Esophagus squamous epithelium (tissue), 5 donors: ENCODE measurements at places on chromosomes 3 and 15.

DNA sequence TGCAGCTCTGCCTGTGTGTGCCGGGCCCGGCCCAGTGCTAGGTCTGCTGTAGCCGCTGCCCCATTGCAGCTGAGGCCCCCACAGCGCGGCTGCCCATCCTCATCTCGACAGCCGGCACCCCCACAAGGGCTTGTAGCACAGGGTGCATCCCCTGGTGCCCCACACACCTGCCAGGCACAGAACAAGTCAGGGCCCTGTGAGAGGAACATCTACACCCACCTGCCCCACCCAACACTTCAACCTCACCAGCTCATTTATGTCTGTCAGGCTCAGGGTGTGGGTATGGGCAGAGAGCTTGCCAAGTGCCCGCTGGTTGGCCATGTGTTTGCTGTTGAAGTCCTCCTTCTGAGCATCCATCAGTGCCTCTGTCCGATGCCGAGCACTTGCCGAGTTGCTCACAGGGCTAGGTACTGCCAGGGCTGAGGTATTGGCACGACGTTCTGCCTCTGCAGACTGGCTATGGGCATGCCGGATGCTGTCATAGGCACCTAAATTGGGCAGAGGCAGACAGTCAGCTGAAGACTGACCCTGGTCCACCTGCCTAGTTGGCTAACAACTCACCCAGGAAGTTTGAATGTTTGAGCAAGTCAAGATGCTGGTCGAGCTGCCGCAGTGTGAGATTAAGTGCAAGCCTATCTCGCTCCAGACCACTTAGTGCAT lies 2.4 kb upstream of the USP19 start:
- no peak for DNase-seq

DNA sequence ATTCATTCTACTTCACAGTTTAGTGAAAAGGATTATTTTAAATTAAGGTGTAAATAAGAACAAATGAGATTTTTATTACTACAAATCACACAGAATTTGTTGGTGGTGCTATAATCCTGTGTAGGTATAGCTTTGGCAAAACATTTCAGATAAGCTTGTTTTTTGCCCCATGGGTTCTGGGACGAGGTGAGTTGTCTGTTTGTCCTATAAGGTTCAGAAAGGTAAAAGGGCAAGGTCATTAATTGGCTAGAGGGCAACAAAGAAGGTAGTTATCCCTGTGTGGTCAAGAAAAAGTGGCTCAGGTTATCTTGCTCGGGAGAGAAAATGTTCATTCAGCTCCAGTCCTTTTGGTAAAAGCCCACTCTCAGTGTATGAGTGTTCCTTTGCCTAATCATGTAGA lies 23.2 kb downstream of the AGTR1 start:
- DNase-seq: no peak

GRCh38 chr3:120693439-120694171 lies 11.6 kb upstream of the HGD start:
- DNase-seq: no peak

DNA sequence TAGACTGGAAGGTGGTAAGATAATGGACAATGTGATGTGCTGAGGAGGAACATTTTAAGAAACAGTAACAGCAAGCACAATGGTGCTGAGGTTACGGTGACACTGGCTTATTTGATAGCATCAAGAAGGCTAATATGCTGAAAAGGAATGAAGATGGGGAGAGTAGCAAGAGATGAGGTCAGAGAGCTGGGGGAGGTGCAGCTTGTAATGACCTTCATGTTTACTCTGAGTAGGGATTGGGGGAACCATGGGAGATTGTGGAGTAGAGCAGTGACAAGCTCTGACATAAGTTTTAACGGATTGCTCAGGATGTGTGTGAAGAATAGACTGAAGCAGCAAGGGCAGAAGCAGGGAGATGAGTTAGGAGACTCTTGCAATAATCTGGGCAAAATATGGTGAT lies 56.7 kb downstream of the DGKG start:
- DNase-seq: no peak

DNA sequence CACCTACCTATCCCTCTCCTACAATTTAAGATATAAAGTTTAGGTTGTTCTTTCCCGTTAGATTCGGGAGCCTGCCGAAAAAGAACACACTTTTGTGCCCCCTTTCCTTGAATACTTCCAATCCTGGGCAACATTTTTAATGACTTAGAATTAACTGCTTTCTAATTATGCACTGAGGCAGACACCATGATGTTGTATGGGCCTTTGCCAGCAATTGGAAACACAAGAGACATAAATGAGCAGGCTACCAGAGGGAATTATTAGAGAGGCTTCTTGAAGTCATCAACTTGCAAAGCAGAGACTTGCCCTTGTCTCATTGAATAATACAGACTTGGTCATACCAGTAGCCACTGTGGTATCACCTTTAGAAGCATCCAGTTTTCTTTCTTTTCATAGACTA lies 96.8 kb downstream of the CDIN1 start:
- DNase-seq: no peak

DNA sequence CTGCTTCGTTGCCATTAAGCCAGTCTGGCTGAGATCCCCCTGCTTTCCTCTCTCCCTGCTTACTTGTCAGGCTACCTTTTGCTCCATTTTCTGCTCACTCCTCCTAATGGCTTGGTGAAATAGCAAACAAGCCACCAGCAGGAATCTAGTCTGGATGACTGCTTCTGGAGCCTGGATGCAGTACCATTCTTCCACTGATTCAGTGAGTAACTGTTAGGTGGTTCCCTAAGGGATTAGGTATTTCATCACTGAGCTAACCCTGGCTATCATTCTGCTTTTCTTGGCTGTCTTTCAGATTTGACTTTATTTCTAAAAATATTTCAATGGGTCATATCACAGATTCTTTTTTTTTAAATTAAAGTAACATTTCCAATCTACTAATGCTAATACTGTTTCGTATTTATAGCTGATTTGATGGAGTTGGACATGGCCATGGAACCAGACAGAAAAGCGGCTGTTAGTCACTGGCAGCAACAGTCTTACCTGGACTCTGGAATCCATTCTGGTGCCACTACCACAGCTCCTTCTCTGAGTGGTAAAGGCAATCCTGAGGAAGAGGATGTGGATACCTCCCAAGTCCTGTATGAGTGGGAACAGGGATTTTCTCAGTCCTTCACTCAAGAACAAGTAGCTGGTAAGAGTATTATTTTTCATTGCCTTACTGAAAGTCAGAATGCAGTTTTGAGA lies 25.0 kb downstream of the CTNNB1 start:
- no peak for DNase-seq

- no peak for DNase-seq
These were observed 57.0 kb downstream of the PPARG start for GRCh38 chr3:12345584-12346494.

- no peak for DNase-seq
These were observed 27.9 kb downstream of the SYNM start for GRCh38 chr15:99132634-99133287.

GRCh38 chr3:86930181-86930580 lies 60.8 kb downstream of the VGLL3 start:
- DNase-seq: no peak

DNA sequence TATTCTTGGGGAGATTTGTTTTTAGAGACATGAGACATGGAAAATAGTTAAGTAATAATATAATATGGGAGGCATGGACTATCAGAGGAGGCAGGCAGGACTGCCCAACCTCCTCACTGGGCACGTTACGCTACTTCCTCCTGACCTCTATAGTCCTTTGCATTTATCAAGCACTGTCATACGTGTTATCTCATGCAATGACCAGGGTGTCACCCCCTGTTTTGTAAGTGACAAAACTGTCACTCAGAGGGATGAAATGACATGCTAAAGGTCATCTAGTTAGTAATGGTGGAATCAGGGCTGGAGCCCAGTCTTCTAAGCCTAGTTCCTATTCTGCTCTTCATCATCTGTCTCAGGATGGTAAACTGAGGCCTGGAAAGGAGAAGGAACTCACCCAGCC lies 66.7 kb downstream of the ST6GAL1 start:
- no peak for DNase-seq

DNA sequence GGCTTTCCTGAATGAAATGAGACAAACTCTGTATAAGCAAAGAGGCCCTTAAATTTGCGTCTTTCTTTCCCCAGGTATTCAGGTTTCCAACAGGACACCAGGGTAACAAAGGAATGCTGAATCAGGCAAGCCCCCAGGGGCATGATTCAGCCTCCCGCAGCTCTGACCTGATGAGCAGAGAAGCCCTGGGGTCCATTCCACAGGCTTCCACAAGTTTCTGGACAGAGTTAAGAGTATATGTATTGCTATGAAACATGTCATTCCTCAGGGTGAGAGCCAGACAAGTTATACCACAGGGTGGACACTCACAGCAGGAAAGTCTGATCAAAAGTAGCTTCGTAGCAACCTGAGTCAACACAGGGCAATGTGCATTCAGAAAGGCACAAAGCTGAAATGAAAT lies 68.1 kb upstream of the CTNNB1 start:
- DNase-seq: no peak

GRCh38 chr3:138862924-138863775 lies 28.4 kb upstream of the PIK3CB start:
- no peak for DNase-seq

GRCh38 chr3:47054412-47054811 lies 74.9 kb downstream of the NBEAL2 start:
- DNase-seq: no peak

DNA sequence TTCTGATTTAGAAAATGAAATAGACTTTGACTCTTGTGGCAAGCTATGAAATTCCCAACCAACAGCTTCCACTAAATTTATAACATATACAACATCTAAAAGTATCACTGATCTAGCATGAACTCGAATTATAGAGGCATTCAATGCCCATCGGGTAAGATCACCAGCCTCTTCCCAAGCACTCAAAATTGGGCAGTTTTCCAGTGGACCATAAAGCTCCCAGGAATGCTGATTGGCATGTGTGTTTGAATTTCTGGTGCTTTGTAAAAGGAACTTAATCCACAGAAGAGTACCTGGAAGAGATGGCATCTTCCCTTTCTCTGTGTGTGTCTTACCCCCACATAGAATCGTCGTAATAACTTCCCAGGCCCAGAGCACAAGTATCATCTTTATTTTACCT lies 10.0 kb downstream of the LRTM1 start:
- no peak for DNase-seq

GRCh38 chr3:23859012-23859743 lies 53.4 kb downstream of the UBE2E1 start:
- no peak for DNase-seq

DNA sequence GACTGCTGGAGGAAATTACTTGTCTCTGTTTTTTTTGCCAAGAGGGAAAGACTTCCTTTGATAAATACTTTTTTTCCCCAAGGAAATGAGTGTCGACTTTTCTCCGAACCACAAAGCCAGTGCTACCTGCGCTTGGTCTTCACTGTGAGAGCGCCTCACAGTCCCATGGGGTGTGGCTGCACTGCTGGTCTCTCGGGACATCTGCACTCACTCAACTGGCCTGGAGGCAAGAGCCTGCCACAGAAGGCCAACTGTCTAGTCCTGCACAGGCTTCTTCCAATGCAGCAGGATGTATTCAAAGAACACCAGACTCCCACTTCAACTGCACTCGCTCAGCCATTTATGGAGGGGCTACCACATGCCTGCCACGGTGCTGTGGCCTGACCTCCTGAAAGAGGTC lies 40.6 kb upstream of the CGNL1 start:
- DNase-seq: no peak

DNA sequence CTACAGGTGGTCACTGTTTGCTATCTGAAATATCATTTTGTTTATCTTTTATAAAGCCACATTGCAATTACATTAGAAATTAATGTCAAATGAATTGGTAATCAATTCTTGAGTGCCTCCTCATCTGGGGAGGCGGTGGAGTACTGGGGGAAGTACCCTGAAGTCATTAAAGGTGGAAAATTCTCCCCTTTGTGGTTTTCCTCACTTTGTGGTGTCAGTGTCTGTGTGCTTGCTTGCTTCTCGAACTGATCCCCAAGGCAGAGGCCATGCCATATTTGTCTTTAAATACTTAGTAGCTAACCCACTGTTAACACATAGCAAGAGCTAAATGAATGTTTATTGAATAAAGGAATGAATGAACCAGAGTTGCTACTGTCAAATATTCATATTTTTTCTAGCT lies 40.5 kb upstream of the CCK start:
- no peak for DNase-seq

- no peak for DNase-seq
These were observed 189.3 kb downstream of the OPA1 start for GRCh38 chr3:193782276-193782647.

GRCh38 chr3:148914936-148915690 lies 50.0 kb downstream of the CPA3 start:
- no peak for DNase-seq

DNA sequence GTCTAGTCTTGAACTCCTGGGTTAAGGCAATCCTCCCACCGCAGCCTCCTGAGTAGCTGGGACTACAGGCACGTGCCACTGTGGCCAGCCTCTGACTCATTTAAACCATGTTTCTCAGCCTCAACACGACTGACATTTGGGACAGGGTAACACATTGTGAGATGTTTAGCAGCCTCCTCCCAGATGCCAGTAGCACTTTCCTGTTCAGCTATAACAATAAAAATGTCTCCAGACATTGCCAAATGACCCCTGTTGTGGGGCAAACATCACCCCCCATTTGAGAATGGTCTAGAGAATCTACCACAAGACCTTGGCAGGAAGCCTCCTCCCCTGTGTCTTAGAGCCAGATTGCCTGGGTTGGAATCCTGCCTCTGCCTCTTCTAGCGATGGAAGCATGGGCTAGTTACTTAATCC lies 8.4 kb downstream of the TMEM40 start:
- no peak for DNase-seq

- no peak for DNase-seq
These were observed 7.4 kb downstream of the NOX5 start for GRCh38 chr15:69021895-69022294.

GRCh38 chr3:17544632-17545031 lies 197.8 kb downstream of the TBC1D5 start:
- no peak for DNase-seq

- DNase-seq: no peak
These were observed 53.8 kb downstream of the CDCP1 start for GRCh38 chr3:45092132-45093031.

- no peak for DNase-seq
These were observed 7.3 kb upstream of the ZNF592 start for GRCh38 chr15:84741121-84741520.

- no peak for DNase-seq
These were observed 44.0 kb downstream of the FGD5 start for GRCh38 chr3:14862661-14863230.

DNA sequence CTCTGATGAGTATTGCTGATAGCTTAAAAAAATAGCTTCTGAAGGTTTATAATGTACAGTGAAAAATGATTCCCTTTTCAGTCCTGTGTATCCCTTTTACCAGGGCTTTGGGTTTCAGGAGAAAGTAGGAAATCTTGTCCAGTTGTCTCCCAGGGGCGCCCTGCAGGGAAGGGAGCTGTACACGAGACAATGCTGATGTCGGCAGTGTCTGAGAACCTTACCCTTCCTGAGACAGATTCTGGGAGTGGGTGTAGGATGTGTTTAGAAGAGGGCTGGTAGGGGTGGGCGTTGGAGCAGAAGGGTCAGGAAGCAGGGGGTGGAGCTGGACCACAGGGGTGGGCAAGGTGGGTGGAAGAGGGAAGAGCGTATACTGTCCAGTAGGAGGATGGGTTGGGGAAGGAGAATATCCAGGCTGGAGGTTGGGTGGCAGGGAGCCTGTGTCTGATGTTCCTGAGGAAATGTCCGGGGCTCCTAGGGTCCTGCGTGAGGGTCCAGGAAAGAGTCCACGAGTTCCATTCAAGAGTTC lies 5.6 kb downstream of the THPO start:
- DNase-seq: no peak
